NCI-H2227 treated with DMSO at 0.1 percent for 48 hours (cell line): ENCODE measurements at places on chromosomes 16 and 17.

- no peak for DNase-seq
Measured at GRCh38 chr17:51611585-51611984, 351.2 kb downstream of the UTP18 start.

DNA sequence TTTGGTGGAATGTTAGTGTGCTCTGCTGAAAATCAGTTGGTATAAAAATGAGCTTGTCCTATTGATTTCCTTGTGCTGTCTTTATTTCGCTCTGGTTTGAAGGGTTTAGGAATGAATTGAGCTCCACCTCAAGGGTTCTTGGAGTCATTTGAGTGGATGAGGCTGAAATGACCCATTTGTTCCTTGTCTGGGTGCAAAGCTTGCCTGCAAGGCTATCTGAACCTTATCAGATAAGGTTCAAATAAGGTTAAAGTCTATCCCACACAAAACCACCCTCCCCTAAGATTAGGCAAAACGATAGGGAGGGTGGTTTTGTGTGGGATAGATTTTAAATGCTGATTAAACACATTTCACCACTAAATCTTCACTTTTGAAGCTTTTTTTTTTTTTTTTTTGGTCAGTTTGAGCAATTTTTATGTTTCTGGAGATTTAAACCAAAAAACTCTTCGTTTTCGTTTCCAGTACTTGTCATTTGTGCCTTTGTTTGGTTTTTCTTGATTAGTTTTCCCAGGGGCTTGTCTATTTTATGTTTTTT is 62.7 kb downstream of the ARHGAP44 start:
- no peak for DNase-seq

DNA sequence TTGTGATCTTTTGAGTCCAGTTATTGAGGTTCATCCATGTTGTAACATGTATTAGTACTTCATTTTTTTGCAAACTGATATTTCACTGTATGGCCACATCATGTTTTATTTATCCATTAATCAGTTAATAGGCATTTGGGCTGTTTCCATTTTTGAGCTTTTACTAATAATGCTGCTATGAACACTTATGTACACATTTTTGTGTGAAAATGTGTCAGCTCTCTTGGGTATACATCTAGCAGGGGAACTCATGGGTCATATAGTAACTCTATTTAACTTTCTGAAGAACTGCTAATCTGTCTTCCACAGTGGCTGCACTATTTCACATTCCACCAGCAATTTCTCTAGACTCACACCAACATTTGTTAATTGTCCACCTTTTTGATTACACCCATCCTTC is 82.0 kb downstream of the GLG1 start:
- DNase-seq, result no peak

DNA sequence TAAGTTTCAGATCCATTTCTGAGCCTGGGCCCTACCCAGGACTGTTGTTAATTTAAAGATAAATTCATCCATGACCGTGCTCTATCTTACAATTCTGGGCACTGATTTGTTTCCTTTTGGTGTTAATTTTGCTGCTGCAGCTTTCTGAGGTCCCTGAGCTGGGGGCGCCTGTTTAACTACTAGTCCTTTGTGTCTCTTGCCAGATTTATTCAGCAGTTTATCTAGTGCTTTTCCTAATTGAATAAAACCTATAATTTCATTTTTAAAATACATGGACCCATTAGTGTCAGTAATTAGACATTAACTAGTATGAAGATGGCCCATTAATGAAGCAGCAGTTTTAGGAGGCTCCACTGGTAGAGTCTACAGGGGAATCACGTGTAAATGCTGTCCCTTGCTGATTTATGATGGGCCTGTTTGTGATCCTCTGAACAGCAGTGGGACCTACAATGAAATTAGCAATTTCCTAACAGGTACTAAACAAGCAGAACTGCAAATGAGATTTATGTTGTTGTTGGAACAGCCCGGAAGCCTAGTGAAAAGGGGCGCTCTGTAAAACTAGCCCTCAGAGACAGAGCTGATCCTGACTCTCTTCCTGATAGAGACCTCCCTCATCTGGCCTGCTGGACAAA is 54.7 kb downstream of the HS3ST2 start:
- no peak for DNase-seq

GRCh38 chr17:78598013-78598471 is 20.8 kb upstream of the DNAH17 start:
- DNase-seq, result no peak

DNA sequence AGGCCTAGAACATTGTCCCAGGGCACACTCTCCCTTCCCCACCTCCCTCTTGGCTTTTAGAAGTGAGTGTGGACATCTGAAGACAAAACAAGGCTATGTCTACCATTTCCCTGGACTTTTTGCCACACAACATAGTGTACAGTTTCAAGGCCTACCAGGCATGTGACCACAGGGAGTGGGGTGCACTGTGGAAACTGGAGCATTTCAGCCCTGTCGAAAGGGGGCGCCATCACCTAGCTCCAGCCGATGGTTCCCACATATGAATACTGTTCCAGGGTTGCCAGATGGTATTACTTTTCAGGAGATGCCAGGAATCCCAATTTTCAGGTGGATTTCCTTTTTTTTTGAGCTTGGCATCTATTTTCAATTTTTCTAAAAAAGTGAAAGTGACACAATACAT is 140.7 kb downstream of the KATNIP start:
- peak; percentile 35 for DNase-seq

- no peak for DNase-seq
Measured at GRCh38 chr16:49019081-49019633, 262.5 kb downstream of the CBLN1 start.

- DNase-seq, result no peak
Measured at GRCh38 chr16:55572439-55572838, 6.0 kb downstream of the CAPNS2 start.

DNA sequence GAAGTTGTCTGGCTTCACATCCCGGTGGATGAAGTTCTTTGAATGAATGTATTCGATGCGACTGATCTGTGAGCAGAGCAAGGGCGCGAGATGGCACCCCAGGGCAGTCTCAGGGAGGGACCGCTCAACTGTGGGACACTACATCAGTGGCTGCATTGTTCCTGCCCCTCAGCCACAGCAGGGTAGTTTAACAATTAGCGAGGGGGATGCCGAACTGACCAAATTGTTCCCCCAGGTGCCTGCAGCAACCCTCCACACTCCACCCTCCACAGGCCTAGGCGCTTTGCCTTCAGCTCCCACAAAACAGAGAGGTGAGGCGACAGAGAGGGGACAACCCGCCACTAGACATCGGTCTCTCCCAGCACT is 20.3 kb downstream of the CSNK1D start:
- no peak for DNase-seq

DNA sequence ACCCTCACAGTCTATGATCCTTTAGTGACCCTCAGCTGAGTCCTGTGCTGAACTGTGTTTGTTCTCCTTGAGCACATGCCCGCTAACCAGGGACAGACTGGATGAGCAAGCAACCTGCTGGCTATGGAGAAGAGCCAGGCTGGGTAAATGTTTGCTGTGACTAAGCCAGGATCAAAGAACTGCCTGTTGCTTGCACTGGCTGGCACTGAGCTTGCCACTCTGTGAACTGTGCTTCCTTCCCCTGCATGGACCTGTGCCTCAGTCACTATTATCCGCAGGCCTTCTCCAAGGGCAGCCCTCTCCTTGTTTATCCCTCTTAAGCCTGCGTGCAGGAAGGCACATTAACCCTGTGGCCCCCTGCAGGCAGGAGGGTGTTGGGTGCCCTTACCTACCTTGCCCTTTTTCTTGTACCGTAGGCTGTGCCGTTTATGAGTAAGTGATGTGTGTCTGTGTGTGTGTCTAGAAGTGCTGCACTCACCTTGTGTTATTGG is 7.4 kb downstream of the PNPO start:
- DNase-seq, result no peak

GRCh38 chr16:12502676-12503075 is 301.0 kb downstream of the CPPED1 start:
- DNase-seq, result no peak

DNA sequence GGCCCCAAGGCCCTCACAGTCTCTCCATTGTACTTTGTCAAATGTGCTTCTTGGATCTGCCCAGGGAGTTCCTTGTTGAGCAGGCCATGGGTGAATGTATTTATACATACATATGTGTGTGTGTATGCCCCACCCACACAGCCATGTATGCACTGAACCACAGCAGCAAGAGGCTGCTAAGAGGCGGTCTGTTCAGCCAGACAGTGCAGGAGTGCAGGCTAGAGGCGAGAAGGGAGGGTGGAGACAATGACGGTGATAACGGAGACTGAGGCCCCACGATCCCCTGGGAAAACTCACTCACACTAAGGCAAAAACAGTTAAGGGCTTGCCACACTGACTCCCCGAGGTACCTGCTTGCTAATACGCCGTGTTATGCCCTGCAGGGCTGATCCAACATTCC is 151.0 kb upstream of the CDC42EP4 start:
- DNase-seq, result no peak

- DNase-seq, result no peak
Measured at GRCh38 chr16:21338537-21339268, 60.6 kb upstream of the CRYM start.

GRCh38 chr16:57061084-57061905 is 31.1 kb upstream of the CPNE2 start:
- no peak for DNase-seq

GRCh38 chr17:30942308-30943079 is 20.7 kb downstream of the ADAP2 start:
- no peak for DNase-seq

GRCh38 chr16:11100239-11100750 is 155.7 kb downstream of the SOCS1 start:
- no peak for DNase-seq

DNA sequence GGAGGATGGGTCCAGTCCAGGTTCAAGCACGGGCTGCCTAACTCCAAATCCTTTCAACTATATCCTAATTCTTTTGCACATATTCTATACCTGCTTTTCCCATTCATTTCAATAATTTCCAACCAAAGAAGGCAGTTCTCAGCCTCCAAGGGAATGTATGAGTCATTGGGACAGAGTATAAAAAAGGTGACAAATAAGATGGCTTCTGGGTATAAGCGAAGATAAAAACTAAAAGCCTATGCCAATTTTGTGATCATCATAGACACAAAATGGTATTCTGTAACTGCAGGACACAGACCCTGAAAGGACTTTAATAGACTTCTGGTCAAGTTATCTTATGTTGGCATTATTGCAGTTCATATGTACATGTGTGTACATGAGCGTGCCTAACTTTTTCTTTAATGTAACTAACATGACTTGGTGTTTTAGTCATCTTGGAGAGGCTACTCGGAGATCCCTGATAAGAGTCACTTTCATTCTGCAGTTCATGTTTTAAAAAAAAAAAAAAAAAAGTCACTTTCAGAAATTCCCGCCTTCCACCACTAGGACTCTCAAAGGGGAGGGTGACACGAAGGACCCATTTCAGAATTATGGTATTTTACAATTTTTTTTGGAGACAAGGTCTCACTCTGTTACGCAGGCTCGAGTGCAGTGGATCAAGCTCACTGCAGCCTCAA is 17.3 kb downstream of the COG1 start:
- DNase-seq, result no peak

DNA sequence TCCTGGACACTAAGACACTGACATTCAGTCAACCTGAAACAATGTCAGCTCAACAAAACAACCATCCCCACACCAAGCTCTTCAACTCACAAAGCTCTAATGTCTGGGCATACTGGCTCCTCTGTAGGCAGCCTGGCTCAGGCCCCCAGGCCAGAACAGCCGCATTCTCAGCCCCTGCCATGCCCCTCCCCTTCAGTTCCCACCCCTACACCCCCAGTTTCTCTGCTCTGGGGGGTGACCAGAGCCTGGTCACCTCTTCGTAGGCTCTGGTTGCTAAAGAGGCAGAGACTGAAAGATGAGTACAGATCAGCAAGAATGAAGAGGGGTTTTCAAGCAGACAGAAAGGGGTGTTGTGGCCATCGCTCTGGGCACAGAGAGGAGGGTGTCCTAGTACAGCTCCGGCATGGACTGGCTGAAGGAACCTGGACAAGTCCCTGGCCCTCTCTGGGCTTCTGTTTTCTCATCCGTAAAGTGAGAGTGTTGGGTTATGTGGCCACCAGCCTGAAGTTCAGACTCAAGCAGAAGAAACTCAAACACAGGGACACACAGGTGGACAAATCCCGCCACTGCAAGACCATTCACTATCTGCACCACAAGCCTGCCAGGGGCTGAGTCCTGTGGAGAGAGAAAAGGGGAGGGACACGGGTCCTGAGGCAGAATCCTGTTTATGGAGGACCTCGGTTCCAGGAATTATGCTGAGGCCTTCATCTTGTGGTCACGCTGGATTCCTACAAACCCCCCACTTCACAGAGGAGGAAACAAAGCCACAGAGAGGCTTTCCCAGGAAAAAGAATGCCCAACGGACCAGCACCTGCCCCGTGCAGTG is 987 bp upstream of the SLC4A1 start:
- no peak for DNase-seq

GRCh38 chr16:48184681-48185080 is 28.9 kb upstream of the ABCC12 start:
- DNase-seq, result no peak

GRCh38 chr16:12240036-12240435 is 263.5 kb downstream of the SNX29 start:
- DNase-seq, result no peak

GRCh38 chr16:57013902-57014301 is 24.5 kb downstream of the NLRC5 start:
- no peak for DNase-seq

DNA sequence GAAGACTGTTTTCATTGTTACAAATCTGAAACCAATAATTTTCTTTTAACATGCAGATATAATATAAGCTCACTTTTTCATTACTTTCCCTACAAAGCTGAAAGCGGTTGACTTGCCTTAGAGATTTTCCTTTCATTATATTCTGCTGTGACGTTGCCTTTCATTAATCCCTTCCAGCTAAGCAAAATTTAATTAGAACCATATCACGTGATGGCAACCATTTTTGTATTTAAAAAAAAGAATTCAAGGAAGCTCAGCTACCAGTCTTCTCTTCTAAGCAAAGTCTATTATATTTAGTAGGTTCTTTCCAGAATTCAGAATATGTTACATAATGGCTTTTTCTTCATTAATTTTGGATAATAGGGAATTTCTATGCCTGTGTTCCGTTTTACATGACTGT is 186.5 kb downstream of the PRKCA start:
- no peak for DNase-seq

GRCh38 chr16:52068447-52069074 is 478.4 kb downstream of the TOX3 start:
- DNase-seq, result peak; percentile 31

- peak; percentile 71 for DNase-seq
Measured at GRCh38 chr17:36545077-36545464, 352 bp downstream of the GGNBP2 start.

GRCh38 chr17:66620528-66620927 is 214.4 kb upstream of the CACNG5 start:
- no peak for DNase-seq
